ENCODE measurements at places on chromosomes 6 and 20.

- H3K36me3 ChIP-seq = no peaks in the 10 kb centered on the region
- H3K27me3 ChIP-seq = no peaks in the 10 kb centered on the region
- no peak overlapping the region for H3K4me3 ChIP-seq
- H3K4me1 ChIP-seq = no peaks in the 10 kb centered on the region
Measured at GRCh38 chr20:34820805-34821578, 4.5 kb downstream of the NCOA6 start.

DNA sequence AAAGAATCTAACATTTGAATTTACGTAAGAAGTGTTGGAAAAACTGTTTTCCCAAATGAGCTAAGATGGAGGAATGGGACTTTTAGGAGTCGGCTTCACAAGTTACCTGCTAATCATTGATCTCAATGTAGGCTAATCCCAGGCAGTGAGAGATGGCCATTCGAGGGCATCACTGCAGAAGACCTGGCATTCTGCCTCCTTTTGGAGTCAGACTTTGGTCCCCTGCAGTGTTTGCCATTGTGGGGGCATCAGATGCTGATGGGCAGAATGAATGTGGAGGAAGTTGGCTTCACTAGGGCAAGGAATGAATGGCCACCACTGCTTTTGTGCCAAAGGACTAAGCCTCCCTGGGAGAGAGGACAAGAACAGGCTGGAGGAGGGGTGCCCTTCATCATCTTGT lies 55.7 kb upstream of the NKX2-2 start:
- H3K36me3 ChIP-seq = no peaks in the 10 kb centered on the region
- no peak overlapping the region for H3K4me3 ChIP-seq
- H3K27ac ChIP-seq = no peak overlapping the region
- no peaks in the 10 kb centered on the region for H3K27me3 ChIP-seq
- no peaks in the 10 kb centered on the region for H3K4me1 ChIP-seq

GRCh38 chr6:162123797-162124196 lies 603.8 kb downstream of the PRKN start:
- DNase-seq = no peak
- H3K36me3 ChIP-seq = no peaks in the 10 kb centered on the region
- no peaks in the 10 kb centered on the region for H3K27me3 ChIP-seq

DNA sequence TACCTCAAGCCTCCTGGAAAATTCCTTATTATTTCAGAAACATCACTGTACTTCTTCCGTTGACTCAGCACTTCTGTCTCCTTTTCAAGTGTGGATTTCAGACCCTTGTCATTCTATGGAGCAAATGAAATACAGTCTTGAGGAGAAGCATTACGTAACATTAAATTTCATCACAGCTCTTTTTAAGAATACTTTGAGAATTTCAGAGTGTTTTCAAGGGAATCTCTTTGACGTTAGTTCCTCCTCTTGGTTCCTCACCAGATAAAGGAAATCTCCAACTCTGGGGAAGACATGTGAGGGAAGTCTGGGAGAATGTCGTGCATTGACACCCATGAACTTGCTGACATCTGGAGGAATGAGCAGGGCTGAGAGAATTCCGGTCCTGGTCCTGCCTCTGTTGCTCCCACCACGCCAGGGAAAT lies 32.3 kb downstream of the UST start:
- no peaks in the 10 kb centered on the region for H3K36me3 ChIP-seq
- DNase-seq = no peak
- H3K27me3 ChIP-seq = no peaks in the 10 kb centered on the region
- no peak overlapping the region for H3K4me3 ChIP-seq
- no peak overlapping the region for H3K27ac ChIP-seq
- H3K4me1 ChIP-seq = peaks cover 2% of the 10 kb centered on the region

DNA sequence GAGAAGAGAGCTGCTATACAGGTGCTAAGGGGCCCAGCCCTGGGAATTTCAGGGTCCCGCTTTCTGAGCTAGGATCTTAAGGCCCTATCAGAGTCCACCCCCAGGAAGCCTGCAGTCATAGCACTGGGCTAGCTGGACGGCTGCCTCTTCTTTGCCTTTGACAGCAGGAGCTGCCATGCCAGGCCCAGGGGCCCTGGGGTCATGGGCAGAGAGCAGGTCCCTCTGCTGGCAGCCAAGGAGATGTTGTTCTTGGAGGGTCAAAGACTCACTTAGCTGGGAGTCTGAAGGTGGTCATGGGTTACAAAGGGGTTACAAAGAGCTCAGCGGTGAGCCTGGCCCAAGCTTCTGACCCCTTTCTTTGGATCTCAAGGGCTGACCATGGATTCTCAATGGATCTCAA lies 52.7 kb downstream of the RPP21 start:
- H3K27me3 ChIP-seq = no peaks in the 10 kb centered on the region
- no peak overlapping the region for H3K27ac ChIP-seq
- no peaks in the 10 kb centered on the region for H3K36me3 ChIP-seq
- no peaks in the 10 kb centered on the region for H3K4me1 ChIP-seq

- H3K4me3 ChIP-seq = no peak overlapping the region
- no peak for DNase-seq
- no peak overlapping the region for H3K27ac ChIP-seq
- no peaks in the 10 kb centered on the region for H3K36me3 ChIP-seq
- peaks cover 9% of the 10 kb centered on the region for H3K4me1 ChIP-seq
Measured at GRCh38 chr6:153126218-153126617, 4.9 kb downstream of the RGS17 start.

DNA sequence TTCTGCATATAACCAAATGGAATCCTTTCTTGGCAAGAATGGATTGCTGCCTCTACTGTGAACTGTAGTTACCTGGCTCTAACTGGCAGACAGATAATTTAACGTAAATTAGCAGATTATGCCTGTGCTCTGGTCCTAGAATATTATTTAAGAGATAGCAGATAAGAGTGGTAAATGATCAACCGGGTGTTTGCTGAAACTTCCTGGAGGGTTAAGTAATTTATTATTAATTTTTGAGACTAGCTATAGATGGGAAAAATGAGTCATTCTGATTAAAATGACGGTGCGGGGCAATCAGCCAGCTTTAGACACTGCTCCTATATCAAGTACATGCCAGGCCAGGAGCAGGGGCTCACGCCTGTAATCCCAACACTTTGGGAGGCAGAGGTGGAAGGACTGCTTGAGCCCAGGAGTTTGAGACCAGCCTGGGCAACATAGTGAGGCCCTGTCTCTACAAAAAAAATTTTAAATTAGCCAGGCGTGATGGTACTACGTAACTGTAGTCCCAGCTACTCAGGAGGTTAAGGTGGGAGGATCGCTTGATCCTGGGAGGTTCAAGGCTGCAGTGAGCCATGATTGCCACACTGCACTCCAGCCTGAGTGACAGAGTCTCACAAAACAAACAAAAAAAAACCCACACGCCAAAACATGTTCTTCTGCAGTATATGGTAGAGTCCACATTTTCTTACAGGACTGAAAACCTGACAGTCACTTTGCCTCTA lies 22.6 kb downstream of the B4GALT5 start:
- peaks cover 14% of the 10 kb centered on the region for H3K4me1 ChIP-seq
- H3K27ac ChIP-seq = no peak overlapping the region
- H3K4me3 ChIP-seq = no peak overlapping the region
- H3K27me3 ChIP-seq = no peaks in the 10 kb centered on the region
- DNase-seq = peak; percentile 73

GRCh38 chr6:165060720-165061119 lies 248.7 kb downstream of the C6orf118 start:
- H3K27me3 ChIP-seq = no peaks in the 10 kb centered on the region
- no peak overlapping the region for H3K27ac ChIP-seq
- no peak overlapping the region for H3K4me3 ChIP-seq
- H3K4me1 ChIP-seq = no peaks in the 10 kb centered on the region

GRCh38 chr6:150328744-150329405 lies 39.9 kb upstream of the IYD start:
- no peak overlapping the region for H3K27ac ChIP-seq
- no peaks in the 10 kb centered on the region for H3K36me3 ChIP-seq
- no peaks in the 10 kb centered on the region for H3K4me1 ChIP-seq
- no peaks in the 10 kb centered on the region for H3K27me3 ChIP-seq
- no peak for DNase-seq

DNA sequence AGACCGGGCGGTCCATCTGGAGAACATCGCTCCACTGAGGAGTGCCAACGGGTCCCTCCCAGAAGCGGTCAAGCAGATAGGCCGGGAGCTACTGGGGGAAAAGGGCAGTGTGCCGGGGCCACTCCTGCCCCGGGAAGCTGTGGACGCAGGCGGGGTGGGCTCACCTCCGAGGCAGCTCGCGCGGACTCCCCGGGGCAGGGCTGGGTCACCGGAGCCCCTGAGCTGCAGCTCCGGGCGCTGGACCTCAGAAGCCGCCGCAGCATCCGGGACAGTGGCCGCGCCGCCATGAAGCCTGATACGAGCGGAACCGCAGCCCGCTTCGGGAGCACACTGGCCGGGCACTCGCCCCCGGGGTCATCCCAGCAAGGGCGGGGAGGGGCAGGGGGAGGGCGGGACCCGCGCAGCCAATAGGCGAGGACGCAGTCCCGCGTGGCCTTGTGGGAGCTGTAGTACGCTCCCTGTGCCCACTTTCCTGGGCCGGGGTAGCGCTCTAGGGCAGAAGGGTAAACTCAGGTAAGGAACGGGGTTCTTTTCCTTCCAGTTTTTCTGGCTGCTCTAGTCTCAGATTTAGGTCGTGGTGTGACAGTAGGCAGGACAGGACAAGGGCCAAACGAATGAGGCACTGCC lies at the start of gene MOCS1:
MOCS1 (minus strand) TSS at position 332 of the 627 bp plus-strand sequence; CDS start at position 287, 45 bp downstream.
- no peak within 1 kb of the TSS for H3K27ac ChIP-seq
- no peaks in the 10 kb centered on the region for H3K36me3 ChIP-seq
- H3K4me3 ChIP-seq = peak within 1 kb of the TSS; percentile 79
- DNase-seq = peak; percentile 27
- H3K4me1 ChIP-seq = peaks cover 4% of the 10 kb centered on the region

- H3K4me3 ChIP-seq = no peak overlapping the region
- H3K27ac ChIP-seq = no peak overlapping the region
- H3K4me1 ChIP-seq = no peaks in the 10 kb centered on the region
Measured at GRCh38 chr20:16125816-16126215, 447.4 kb downstream of the KIF16B start.

GRCh38 chr6:44224029-44224964 lies 902 bp downstream of the SLC29A1 start:
- peak overlapping the region; percentile 62 for H3K4me3 ChIP-seq
- H3K4me1 ChIP-seq = peaks cover 60% of the 10 kb centered on the region
- no peak overlapping the region for H3K27ac ChIP-seq
